ENCODE measurements at places on chromosomes 12 and 14. TPM values are rescaled to one million over a fixed set of nuclear protein-coding genes. Genes with fewer than 3 reads are reported as not detected.

Gene RDH16
- total RNA-seq = not detected

Gene ANG
- total RNA-seq = 0.07 TPM

Gene STXBP6
- 3.9 TPM for total RNA-seq

Gene LRRC10
- total RNA-seq = not detected

Gene RNF212B
- total RNA-seq = not detected
